ENCODE measurements at places on chromosomes 2 and 18.

DNA sequence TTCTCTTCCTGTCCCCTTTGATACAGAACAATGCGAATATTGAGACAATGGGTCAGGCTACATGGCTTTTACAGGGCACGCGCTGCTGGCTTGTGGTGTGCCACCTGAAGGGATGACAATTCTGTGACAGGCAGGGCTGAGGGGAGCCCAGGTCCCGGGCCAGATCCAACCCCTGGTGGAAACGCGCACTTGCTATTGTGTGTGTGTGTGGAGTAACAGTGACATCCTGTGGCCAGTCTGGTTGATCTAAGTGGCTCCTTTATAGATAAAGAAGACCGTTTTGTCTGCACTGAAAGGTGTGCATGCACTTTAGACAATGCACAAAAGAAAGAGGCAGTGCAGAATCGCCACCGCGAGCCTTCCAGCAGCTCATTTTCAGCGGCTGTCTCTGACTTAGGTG is 273.6 kb downstream of the HRH4 start:
- DNase-seq: no peak

GRCh38 chr2:15840148-15840547 is 100.2 kb upstream of the MYCN start:
- no peak for DNase-seq

- DNase-seq: no peak
Measured at GRCh38 chr18:74154716-74155115, 6.4 kb downstream of the TIMM21 start.

DNA sequence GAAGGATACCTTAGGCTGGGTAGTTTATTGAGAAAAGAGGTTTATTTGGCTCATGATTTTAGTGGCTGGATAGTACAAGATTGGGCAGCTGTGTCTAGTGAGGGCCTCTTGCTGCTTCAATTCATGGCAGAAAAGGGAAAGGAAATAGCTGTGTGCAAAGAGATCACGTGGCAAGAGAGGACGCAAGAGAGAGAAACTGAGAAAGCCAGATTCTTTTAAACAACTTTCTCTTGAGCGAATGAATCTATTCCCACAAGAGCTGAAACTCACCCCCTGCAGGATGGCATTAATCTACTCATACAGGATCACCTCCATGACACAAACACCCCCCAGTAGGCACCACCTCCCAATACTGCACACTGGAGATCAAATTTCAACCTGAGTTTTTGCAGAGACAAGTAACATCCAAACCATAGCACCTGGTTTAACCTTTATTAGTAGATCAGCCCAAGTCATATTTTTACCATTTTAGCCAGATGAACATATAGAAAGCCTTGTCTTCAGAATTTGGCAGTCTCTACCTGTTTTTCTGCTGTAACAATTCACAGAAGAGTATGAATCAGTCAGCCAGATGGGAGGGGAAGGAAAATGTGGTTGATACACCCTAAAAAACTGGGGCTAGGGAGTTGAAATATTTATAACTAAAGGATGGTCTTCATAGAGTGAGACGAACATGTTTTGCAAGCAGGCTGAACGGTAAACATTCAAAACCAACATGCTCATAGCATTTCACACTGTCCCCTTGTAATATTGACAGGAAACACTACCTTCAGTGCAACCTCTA is 73.9 kb upstream of the NCKAP5 start:
- DNase-seq: no peak

- peak; percentile 43 for DNase-seq
Measured at GRCh38 chr2:158979772-158980171, 11.3 kb downstream of the TANC1 start.

DNA sequence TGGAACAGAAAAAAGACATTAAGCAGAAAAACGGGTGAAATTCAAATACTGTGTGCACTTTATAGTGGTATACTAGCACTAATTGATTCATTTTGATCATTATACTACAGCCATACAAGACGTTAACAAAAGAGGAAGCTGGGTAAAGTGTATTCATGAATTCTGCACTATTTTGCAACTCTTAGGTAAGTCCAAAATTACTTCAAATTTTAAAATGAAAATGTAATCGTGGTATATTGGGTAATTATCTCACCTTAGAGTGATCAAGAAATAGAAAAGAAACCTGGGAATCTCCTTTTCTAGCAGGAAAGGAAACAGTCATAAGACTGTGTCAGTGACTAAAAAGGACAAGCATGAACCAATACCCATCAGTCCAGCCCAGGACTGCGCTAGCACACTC is 5.4 kb downstream of the TGFBRAP1 start:
- no peak for DNase-seq

DNA sequence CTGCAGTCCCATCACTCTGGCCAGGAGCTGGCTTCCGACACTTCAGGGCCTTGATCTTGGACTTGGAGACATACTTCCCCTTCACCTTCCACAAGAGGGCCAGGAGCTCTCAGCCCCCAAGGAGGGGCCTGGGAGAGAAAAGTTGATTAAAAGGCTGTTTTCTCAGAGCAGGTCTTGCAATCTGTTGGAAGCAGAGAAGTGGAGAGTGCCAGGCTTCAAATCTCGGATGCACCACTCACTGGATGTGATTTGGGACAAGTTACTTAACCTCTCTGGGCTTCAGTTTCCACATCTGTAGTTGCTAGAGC is 255.3 kb downstream of the CYP26B1 start:
- DNase-seq: no peak
